ENCODE measurements at places on chromosomes 1 and 21.

GRCh38 chr1:229005097-229005496 is 265.8 kb upstream of the RAB4A start:
- DNase-seq = no peak

GRCh38 chr1:90308421-90308820 is 313.5 kb downstream of the ZNF326 start:
- no peak for DNase-seq

DNA sequence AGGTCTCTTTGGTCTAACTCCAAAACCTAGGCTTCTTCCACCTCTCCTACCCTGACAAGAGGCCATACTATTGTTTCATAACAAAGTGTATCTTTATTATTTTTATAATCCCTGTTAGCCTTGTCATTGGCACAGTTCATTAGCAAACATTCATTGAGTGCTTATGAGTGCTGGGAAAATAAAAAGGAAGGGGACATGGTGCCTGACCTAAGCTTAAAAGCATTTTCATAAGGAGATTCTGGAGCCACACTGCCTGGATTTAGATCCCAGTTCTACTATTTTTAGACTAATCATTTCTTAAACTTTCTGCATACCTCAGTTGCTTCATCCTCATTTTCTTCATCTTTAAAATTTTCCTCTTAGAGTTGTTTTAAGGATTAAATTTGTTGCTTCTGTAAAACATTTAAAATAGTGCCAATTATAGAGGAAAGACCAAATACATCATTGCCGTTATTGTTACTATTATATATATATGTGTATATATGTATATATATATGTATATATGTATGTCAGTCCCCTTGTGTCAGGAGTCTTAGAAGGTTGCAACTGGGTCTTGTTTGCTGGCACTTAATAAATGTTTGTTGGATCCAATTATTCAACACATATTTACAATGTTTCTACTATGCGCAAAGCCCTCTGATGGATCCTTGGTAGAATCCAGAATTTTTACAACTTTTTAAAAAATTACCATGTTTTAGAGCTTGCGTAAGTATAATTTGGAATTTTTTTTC is 250.9 kb upstream of the SGIP1 start:
- no peak for DNase-seq

DNA sequence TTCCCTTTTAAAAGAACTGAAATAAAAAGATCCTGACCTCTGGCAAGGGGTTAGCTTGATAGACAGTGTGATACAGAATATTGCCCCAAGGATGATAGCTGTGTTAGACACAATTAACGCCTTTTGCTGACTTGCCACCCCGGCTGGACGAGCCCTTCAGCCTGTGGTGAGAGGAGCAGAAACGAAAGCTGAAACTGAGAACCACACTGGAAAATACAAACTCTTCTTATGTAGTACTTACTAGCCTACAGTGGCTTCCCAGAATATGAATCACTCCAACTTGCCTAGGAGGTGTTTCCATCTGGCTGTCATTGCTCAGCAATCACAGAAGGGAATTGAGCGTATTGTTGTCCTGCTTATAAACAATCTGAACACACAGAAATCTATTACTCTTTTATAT is 22.9 kb downstream of the SAMSN1 start:
- peak; percentile 51 for DNase-seq

DNA sequence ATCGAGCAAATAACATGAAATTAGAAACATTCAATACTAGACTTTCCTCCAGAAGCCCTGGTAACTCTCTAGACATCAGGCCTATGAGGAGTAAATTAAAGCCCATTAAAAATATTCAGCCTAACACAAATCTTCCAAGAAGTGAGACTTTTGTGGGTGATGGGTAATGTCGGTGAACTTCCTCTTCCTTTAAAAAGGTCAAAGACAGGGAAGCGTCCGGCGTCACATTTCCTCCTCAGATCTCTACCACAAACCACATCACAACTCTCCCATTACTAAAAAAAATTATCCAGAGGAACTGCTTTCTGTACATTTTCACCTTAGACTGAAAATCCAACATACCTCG is 1.4 kb downstream of the EIF4G3 start:
- DNase-seq = peak; percentile 69

- no peak for DNase-seq
Observed at GRCh38 chr1:1567152-1567875, 7.3 kb downstream of the SSU72 start.

DNA sequence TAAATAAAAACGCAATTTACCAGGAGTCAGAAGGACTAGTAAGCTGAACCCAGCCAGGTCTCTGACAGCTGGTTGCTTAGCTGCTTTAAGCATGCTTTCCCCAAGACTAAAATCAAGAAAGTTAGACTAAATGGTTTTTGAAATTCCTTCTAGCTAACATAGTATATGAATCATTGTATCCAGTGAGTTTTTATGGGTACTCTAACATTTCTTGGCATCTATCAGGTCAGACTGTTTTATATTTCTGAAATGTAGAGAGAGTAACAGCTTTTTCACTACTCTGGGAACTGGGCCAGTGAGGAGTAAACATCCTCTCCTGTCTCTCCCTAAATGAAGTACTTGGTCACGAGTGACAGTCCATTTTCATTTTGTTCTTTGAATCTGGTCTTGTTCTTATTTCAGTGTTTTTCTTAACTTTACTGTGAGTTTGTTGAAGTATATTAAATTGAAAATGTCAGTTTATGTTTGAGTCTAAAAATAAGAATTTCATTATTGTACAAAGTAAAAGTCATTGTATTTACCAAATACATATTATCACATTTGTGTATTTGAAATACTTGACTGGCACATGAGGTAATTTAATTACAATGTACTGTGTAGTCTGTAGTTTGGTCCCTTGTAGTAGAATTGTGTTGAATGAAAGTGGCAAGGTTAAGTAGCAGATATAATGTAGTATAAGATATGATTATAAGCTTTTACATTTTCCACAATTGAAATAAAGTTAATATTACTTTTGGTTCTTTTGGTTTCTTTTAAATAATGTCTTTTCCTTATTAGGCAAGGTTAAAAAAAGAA is 47.6 kb downstream of the PKN2 start:
- DNase-seq = no peak

- DNase-seq = no peak
Observed at GRCh38 chr1:59159557-59160203, 137.2 kb upstream of the FGGY start.

- DNase-seq = no peak
Observed at GRCh38 chr1:10980094-10980577, 32.3 kb upstream of the TARDBP start.

GRCh38 chr1:31744165-31744888 is 19.8 kb downstream of the ADGRB2 start:
- DNase-seq = no peak

- no peak for DNase-seq
Observed at GRCh38 chr1:105585791-105586190, 1470.7 kb upstream of the PRMT6 start.

DNA sequence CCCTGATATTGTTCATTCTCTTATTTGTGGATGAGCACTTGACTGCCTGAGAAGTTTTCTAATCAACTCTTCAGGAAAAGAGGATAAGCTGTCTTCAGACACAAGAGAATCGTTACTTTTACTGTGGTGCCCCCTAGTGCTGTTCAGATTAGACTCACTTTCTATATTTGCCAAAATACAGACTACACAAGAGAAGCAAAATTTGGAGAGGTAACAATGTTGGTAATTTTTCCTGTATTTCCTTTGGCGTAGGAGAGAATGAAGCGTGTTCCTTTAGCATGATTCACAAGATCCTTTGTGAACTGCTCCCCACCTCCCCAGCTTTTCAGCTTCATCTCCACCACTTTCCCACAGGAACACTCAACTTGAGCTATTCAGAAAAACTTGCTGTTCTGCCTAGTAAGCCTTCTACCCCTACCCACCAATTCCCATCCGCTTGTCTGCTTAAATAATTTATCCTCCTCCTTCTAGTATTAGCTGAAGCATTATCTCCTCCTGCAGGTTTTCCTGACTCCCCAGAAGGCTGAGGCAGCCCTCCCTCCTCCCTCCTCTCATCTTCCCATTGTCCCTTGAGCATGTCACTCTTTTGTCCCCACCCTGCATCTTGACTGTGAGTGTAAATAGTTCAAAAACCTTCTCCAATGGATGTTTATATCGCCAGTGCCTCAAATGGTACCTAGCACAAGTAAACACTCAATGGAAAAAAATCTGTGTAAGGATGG is 4.5 kb downstream of the TNFSF4 start:
- DNase-seq = peak; percentile 39

DNA sequence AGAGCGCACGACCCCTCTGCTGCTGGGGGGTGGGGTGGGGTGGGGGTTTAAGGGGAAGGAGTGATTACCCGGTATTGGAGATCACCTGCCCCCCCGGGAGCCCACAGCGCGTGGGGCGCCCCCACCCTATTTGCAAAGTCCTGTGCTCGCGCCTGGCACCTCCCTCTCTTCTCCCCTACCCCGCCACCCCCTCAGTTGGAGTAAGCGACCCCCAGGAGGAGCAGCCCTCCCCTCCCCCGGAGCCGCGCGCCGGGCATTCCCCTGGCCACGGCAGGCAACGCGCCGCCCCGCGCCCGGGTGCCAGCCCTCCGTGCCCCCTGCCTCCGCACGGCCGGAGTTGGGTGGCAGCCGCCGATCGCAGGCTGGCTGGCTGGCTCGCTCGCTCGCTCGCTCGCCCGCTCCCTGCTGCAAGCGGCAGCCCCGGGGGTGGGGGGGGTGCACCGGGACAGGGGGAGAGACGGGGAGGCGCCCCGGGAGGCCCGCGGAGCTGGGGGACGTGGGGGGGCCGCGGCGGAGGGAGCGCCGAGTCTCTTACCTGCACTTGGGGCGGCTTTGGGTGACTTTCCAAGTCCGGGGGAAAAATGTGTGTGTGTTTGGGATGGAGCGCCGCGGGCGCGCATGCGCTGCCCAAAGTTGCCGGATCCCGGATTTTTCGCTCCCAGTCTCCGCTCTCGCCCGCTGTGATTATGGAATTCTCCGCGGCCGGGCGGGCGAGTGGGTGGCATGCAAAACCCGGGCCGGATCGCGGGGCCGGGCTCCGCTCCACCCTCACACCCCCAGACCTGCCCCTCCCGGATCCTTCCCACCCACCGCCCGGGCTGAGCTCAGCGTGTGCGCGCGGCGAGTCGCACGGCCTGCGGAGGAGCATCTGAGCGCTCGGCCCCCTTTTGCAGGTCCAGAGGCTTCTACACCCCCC is at the start of gene CASZ1:
CASZ1 (minus strand) TSS at position 618 of the 916 bp plus-strand sequence. CDS start 102,757 bp downstream, outside the sequence.
- DNase-seq = no peak

- no peak for DNase-seq
Observed at GRCh38 chr1:200034262-200034557, 6.7 kb downstream of the NR5A2 start.

- no peak for DNase-seq
Observed at GRCh38 chr1:7149080-7149838, 364.0 kb downstream of the CAMTA1 start.

- no peak for DNase-seq
Observed at GRCh38 chr21:40706806-40707655, 139.9 kb downstream of the DSCAM start.

GRCh38 chr1:53107570-53108322 is 34.7 kb downstream of the SLC1A7 start:
- no peak for DNase-seq

- DNase-seq = no peak
Observed at GRCh38 chr21:45985471-45986315, 4.1 kb downstream of the COL6A1 start.

DNA sequence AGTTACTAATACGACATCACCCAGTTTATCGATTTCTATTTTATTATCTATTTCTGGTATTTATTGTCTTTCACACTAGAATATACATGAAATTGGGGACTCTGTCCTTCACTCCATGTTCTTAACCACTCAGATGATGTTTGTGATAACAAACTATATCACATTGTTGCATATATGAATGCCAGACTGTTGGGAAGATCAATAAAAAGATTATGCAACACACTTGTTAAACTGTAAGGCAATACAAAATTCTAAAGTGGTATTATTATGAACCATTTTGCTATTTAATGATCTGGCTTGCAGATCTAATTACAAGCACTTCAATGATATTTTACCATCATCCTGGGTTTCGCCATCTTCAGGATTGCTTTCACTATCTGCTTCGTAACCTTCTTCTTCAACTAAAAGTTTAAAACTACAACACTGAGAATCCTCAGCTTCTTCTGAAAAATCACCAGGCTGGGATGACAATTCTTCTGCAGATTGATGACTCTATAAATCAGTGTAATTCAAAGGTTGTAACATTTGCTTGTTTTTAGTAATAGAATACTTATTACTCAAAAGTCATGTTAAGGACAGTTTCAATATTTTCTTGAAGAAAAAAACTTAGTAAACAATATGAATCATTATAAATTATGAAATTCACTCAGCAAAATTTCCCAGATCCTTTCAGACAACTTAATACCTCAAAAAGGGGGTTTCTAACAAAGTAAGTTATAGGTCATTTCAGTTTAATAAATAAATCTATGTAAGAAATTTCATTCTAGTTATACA is 63.9 kb downstream of the LYST start:
- DNase-seq = no peak

DNA sequence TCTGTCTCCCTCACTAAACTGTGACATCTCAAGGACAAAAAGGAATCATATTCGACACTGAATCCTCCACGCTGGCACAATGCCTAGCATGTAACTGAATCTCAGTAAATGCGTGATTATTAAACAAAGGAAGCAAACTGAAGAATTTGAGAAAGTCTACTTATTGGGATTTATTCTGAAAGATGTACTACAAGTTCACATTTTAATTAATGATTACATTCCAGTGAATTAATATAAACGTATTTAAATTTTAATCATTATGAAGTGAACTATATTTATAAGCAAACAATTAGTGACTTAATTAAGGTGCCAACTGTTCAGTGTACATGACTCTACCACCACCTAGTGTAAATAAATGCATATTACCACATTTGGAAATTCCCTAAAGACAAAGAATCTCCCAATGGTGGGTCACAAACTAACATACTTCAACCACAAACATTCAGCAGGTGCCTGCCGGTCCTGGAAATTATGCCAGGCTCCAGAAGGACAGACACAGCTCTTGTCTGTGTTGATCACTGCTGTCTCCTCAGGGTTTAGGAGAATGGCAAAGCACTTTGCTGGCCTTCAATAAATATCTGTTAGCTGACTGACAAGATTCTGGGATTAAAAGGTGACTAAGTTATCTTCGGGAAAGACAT is 56.3 kb downstream of the SMYD3 start:
- DNase-seq = no peak

DNA sequence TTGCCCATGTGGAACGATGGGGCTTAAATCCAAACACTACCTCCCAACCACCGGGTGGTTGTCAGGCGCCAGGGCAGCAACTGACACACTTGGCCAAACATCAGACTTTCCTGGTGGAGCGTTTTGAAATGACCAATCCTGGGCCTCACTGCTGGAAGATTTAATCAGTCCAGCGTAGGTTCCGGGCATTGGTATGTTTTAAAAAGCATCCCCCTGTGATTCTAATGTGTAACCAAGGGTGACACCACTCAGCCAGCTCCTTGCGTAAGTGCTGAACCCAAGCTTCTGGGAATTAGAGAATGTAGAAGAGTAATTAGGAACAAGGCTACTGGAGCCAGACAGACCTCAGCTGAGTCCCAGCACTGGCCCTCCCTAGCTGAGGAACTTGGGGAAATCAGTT is 44.8 kb upstream of the KAZN start:
- no peak for DNase-seq

DNA sequence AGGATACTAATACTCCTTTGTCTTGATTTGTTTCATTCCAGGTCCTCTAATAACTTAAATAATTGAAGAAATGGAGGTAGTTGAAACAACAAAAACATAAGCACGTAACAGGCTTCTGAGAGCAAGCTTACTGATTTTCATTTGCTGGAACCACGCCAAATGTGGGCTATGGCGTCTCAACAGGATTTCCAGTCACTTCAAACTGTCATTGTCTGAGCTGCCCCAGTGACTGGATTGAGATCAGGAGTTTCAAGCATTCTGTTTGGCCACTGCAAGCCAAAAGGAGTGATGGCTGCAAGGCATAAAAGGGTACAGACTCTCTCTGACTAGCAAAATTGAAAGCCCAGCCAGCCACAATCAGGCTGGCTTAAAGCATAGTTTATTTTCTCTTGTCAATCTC is 289.9 kb downstream of the DPYD start:
- no peak for DNase-seq

Data from activated naive CD4-positive, alpha-beta T cell treated with anti-CD3 and anti-CD28 coated beads for 36 hours (primary cell).